Coronary artery (tissue), 2 donors: ENCODE measurements at places on chromosomes 16 and 17.

- no peak for DNase-seq
These were observed 4.5 kb upstream of the CMTM4 start for GRCh38 chr16:66701026-66701425.

GRCh38 chr17:74712756-74713155 lies at the start of gene CD300LF:
CD300LF (minus strand) TSS chr17:74712923; CDS start chr17:74712866, 57 bp downstream.
- DNase-seq: no peak

GRCh38 chr16:15636392-15636873 lies 6.5 kb downstream of the MARF1 start:
- DNase-seq: no peak

DNA sequence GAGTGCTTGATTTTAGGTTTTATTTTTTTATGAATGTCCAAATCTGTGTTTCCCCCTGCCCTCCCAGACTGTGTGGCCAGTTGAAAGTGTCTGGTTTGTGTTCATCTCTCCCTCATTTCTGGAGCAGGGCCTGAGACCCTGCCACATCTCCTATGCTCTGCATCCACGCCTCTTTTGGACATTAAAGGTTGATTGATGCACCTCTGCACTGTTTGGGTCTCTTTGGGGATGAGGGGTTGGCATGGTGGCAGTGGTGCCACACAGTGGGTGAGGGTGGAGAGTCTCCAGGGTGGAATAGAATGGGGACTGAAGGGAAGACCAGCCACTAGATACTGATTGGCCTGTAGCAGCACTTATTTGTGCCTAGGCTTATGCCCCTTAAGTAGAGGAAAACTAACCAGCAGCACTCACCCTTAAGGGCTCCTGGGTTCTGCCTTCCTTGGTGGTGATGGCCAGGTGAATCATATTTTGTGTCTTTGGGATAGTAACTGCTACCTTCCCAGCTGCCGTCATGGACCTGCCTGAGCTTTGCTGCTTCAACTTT lies 7.9 kb downstream of the DYNLL2 start:
- no peak for DNase-seq

GRCh38 chr17:62478424-62478879 lies at the start of gene TLK2:
TLK2 (plus strand) TSS chr17:62478825; CDS start chr17:62481126, 2,301 bp downstream.
- DNase-seq: peak; percentile 84

DNA sequence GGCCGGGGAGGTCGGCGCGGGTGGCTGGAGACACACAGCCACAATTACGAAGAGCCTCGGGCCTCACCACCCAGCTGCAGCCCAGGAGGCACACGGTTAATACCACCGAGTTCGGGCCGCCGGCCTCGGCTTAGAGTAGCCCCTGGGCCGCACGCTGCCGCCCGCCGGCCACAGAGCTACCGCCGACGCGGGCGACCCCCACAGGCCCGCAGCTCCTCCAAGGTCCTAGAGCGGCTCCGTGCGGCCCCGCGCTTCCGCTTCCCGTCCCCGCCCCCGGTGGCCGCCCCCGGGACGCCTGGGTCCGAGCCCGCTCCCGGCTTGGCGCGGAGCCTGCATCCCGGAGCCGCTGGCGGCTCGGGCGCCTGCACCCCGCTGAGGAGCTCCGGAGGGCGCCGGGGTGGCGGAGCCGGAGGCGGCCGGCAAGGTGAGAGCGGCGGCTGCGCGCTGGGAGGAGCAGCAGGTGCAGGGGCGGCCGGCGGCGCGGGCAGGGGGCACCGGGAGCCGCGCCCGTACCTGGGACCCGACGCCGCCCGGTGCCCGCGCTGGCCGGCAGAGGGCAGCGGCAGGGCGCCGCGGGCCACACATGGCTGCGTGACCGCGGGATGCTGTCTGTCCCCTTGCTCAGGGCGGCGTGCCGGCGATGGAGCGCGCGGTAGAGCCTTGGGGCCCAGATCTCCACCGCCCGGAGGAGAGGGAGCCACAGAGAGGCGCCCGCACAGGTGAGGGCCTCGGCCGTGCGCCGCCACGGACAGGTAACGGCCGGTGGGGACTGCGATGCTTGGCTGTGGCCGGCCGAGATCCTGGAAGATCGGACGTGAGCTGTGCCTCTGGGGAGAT lies at the start of gene ZNF48:
TSS of gene ZNF48 (plus strand) at position 266 of the 837 bp plus-strand sequence. CDS start at position 641, 375 bp downstream.
- DNase-seq: peak; percentile 89

DNA sequence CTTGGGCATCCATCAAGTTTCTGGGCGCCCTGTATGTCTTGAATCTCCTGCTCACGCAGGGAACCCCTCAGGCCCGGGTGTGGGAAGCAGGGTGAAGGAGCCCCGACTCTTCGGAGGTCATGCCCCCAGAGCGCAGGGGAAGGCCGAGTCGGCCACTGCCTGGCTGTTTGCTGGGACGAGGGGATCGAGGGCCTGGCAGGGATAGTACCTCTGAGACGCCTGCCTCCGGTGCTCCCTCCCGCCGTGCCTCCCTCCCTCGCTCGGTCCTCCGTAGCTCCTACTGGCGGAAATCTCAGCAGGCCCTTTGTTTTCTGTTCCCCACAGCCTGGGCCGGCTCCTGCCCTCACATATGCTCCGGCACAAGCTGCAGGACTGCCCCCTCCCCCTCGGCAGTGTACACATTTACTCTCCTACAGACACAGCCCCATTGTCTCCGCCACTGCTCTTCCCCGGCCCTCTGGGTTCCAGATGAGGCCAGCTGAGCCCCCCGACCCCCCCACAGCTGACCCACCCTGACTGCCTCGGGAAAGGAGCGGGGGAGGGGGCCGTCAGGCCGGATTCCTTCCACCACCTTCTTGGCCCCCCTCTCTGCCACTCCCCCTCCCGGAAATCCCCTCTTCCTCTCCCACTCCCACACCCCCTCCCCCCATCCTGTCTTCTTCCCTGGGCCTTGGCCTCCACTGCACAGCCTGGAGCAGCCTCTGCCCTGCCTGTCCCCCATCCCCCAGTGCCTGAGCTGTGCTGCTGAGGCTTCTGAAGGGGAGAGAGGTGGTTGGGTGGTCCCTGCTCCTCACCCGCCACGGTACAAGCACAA lies 1.4 kb downstream of the TRAF4 start:
- DNase-seq: no peak

GRCh38 chr16:20411055-20411454 lies 1.7 kb downstream of the ACSM5 start:
- DNase-seq: no peak

GRCh38 chr16:75217389-75217851 lies 1.4 kb upstream of the CTRB1 start:
- DNase-seq: no peak

GRCh38 chr16:79601931-79602627 lies 1.5 kb upstream of the MAF start:
- DNase-seq: peak; percentile 83

- no peak for DNase-seq
These were observed 1.0 kb downstream of the NOG start for GRCh38 chr17:56594320-56595107.

- DNase-seq: no peak
These were observed 25.5 kb downstream of the GRB7 start for GRCh38 chr17:39763051-39763820.

DNA sequence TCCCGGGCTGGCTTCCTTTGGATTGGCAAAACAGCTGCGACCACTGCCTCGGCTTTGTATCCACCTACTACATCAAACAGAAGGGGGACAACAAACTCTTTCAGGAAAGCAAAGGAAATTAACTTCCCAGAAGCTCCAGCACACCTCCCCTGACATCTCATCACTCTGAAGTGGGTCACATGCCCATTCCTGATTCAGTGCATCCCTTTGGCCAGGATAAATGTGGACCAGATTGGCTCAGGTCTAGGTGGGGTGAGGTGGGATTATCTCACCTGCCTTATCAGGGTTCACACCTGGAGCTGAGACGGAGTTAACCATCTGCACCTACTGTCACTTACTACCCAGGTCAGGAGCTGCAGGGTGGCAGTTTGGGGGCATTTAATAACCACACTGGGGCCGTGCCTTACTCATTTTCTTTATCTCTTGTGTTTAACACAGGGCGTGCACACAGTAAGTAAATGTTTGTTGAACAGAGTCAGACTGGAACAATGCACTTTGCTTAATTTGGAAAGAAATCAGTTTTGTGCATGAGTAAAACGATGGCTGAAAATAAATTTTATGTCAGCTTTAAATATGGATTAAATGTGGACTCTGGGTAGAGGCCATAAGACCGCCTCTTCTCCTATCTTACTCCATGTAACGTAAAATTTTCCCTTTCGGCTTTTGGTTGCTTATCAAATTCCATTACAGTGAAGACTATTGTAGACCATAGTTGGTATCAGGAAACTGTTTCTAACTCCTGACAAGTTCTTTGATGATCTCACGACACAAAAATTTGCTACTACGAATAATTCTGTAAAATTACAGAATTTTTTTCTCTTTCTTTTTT lies 36.0 kb downstream of the IQCK start:
- no peak for DNase-seq

DNA sequence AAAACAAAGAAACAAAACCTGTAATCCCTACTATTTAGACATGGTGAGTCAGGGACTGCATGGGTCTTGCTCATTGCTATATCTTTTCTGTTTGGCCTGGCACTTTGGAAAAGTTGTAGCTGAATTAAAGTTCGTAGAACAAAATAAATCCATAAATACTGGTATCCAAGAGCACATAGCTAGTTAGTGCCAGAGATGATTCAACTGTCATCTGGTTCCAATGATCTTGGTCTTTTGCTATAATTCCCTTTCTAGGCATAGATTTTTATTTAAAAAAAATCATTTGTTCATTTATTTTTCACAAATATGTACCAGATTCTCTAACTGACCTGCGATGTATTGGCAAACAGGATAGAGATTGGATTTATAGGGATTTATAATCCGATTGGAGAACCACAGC lies 1436.1 kb upstream of the GOT2 start:
- DNase-seq: no peak
